Immature natural killer cell (primary cell): ENCODE measurements at places on chromosomes 16 and 17.
A peak's percentile ranks its signal among the peaks of the same experiment; 100 is the strongest.

DNA sequence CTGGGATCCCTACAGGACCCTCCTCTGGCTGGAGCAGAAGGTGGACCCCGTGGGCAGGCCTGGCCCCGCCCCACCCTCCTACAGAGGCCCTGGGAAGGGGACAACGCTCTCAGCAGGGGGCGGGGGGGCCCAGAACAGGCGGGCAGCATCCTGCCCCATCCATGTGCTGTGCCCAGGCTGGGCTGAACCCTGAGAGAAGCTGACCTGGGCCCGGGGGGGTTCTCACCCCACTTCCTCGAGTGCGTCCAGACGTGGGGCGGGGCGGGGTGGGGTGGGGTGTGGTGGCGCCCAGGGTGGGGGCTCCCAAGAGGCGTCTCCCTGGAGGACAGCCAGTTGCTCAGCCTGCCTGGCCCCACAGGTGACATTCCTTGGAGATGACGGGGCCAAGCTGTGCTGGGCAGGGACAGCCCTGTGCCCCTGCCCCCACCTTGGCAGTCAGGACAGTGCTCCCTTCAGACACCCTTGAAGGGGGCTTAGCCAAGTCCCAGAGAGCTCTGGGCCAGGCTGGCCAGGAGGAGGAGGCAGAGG, 390 bp upstream of the UNC13D start:
- DNase-seq, result peak; percentile 36

GRCh38 chr16:12294471-12294870, 317.9 kb downstream of the SNX29 start:
- no peak for DNase-seq

- no peak for DNase-seq
Measured at GRCh38 chr17:2083613-2084035, 28.7 kb downstream of the HIC1 start.

GRCh38 chr17:6082335-6082734, 12.2 kb downstream of the WSCD1 start:
- no peak for DNase-seq

- DNase-seq, result no peak
Measured at GRCh38 chr17:57201481-57201880, 54.8 kb upstream of the MSI2 start.

DNA sequence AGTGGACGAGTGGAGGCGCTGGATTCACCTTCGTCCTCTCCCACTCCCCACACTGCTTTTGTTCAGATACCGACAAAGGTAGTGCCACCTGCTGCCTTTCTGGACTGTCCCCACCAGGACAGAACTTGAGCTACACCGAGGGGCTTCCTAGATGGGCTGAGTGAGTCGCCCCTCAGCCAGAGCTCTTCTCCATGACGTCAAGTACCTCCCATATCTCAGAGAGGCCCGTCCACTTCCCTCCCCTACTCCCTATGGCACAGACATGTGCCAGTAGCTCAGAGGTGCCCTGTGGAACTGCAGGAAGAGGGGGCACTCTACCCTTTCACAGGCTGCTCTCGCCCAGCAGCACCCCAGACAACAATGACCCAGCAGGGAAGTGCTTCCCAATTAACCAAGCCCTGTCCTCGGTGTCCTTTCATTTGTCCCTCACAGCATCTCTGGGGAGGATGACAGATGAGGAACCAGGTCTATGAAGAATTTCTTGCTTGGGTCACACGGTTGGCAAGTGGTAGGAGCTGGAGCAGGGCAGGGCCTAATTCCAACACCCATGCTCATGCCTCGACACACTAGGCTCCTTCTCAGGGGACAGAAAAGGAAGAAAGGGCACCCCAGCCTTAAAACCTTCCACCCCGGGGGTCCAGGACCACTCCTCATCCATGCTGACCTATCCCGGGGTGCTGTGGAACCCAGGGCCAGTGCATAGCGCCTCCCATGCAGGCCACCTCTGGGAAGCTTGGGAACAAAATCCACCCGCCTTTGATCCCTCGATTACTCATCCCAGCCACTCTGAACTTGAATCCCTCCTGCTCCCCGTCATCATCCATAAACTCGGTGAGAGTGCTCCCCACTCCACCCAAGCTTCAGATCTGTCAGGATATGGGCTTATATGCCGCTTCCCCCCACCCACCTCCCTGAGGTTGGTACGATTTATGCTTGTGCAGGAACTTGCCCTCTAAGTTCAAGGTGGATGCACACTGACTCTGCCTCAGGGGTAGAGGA, 51.7 kb downstream of the WNT3 start:
- no peak for DNase-seq
